ENCODE measurements at places on chromosomes 13 and 19.

DNA sequence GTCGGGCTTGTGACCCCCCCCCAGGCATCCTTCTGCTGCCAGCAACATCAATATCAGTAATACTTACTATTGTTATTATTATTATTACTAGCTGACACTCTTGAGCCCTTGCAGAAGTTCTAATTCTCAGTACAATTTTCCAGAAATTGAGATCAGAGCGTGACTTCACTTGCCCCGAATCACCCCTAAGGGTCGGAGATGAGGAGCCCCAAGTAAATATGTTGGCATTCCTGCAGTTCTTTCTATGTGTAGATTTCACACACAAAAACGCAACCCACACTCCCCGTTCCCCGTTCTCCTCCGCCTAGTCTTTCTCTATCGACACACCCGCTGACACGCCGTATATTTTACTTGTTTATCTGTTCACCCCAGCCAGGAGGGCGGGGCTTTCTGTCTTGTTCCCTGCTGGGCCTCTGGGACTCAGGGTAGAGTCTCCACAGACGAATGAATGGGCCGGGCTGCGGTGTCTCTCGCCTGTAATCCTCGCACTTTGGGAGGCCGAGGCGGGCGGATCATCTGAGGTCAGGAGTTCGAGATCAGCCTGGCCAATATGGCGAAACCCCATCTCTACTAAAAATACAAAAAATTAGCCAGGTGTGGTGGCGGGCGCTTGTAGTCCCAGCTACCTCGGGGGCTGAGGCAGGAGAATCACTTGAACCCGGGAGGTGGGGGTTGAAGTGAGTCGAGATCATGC is 14.7 kb downstream of the TLE5 start:
- DNase-seq: no peak

GRCh38 chr13:19587635-19588300 is 26.4 kb upstream of the TPTE2 start:
- no peak for DNase-seq

GRCh38 chr19:49863254-49863934 is 4.0 kb downstream of the PNKP start:
- DNase-seq: no peak

GRCh38 chr13:19766591-19766990 is 16.2 kb downstream of the PSPC1 start:
- DNase-seq: no peak

GRCh38 chr19:43782311-43782660 is 1.5 kb upstream of the KCNN4 start:
- DNase-seq: no peak

GRCh38 chr13:113947311-113948033 is 26.4 kb downstream of the C13orf46 start:
- no peak for DNase-seq

GRCh38 chr13:43650882-43651281 is 135.9 kb downstream of the ENOX1 start:
- no peak for DNase-seq

DNA sequence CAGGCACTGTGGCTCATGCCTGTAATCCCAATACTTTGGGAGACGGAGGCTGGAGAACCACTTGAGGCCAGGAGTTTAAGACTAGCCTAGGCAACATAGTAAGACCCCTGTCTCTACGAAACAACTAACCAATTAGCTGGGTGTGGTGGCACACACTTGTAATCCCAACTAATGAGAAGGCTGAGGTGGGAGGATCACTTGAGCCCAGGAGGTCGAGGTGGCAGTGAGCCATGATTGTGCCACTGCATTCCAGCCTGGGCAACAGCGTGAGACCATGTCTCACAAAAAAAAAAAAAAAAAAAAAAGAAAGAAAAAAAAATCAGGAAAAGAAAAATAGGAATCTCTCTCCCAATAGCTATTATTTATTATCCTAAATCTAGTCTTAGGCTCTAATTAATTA is 56.8 kb upstream of the UBAC2 start:
- no peak for DNase-seq

GRCh38 chr13:21625366-21625765 is 21.4 kb upstream of the MICU2 start:
- DNase-seq: no peak

GRCh38 chr19:54526972-54527371 is 24.3 kb downstream of the LAIR2 start:
- no peak for DNase-seq

- DNase-seq: no peak
Observed at GRCh38 chr19:5143471-5144411, 174.8 kb downstream of the KDM4B start.

GRCh38 chr13:101977475-101977874 is 424.4 kb downstream of the FGF14 start:
- DNase-seq: no peak

DNA sequence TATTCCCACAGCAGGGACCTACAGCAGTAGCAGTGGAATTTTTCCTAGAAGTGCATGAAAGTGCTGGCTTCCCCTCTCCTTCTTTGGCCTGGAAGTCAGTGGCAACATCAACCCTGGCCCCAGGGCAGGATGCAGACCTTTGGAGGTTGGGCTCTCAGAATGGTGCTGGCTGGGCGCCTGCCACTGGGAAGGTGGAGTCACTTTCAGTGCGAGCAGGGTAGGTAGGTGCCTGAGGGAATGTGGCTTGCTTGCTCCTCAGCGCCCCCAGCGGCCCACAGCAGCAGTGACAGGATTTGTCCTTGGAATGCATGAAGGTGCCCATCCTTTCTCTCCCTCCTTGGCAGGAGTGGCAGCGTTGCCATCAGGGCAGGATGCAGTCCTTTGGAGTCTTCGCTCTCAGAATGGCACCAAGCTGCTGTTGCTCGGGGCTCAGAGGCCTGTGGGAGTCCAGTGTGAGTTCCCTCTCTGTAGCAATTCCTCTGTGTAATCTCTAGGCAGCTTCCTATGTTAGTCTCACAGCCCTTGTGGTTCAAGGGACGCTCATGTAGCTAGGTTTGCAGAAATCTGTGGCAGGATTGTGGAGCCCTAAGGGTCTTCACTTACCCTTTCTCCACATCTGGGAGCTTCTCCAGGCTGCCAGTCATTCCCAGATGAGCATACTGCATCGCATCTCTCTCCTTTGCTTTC is 354.4 kb upstream of the DACH1 start:
- no peak for DNase-seq

GRCh38 chr13:77506874-77507273 is 28.6 kb upstream of the SCEL start:
- no peak for DNase-seq

DNA sequence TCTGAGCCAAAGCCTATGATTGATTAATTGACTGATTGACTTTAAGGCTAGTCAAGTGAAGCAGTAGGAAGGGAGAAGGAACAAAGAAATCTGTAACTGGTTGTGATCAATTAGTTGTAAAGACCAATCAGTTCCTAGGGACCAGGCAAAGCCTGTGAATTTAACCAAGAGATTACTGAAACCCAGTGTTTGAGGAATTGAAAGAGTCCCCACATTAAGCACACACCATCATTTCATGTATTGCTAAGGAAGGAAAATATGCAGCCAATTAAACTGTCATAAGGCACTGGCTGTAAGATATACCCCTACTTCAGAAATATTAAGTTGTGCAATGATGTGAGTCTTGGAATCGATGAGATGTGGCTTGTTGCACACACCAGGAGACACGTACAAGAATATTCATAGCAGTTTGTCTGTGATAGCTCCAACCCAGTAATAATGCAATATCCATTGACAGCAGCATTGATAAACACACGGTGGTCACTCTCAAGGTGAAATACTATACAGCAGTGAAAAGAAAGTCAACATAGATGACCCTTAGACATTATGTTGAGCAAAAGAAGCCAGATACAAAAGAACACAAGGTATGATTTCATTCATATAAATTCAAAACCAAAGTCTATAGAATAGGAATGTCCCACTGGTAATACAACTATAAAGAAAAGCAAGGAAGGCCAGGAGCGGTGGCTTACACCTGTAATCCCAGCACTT is 9.0 kb downstream of the C19orf47 start:
- no peak for DNase-seq

DNA sequence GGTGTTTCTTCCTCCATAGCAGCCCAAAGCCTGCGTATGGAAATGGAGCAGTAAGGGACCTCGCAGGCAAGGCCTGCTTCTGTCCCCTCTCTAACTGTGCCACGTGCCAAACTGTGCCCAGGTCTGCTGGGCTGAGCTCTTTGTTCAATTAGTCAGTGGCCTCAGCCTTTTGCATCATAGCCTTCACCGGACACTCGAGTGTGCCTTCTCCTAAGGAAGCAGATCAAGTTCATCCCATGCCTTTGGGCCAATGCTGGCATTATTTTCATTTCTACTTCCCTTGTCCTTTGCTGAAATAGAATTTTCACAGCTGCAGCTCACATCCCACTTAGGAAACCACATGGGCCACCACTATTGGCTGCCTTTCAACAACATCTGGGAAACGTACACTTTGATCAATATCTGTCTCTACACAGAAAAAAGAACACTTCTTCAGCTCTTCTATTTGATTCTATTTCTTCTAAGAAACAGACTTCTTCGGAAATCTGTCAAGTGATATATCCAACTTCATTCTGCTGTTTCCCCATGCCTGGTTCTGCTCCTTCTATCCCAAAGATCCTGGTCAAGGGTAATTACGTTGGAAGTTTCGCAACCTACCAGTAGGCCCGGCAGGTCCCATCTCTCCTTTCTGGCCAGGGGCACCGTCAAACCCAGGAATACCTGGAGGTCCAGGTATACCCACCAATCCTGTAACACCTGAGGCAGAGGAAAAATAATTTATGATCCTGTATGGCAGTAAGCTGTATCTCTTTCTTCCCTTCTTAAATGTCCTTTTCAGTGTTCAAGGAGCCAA is 143.9 kb downstream of the COL4A1 start:
- no peak for DNase-seq

DNA sequence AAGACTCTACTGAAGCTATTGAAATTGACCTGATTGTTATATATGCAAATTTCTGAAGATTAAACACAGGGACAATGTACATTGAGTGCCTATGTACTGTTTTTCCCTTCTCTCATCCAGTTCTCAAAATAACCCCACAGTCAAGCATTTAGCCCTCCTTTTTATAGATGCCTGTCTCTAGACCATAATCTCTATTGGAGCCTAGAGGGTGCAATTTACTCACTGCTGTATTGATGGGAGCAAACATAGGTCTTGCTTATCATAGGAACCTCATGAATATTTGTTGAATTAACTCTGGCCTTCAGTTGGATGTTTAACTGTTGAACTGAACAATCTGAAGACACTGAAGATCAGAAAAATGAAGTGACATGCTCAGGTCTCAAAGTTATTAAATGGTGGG is 183.0 kb downstream of the RFC3 start:
- DNase-seq: no peak

GRCh38 chr13:98685146-98685545 is 67.3 kb downstream of the SLC15A1 start:
- DNase-seq: no peak
